ENCODE measurements at places on chromosomes 7 and 10.
A peak's percentile ranks its signal among the peaks of the same experiment; 100 is the strongest.

DNA sequence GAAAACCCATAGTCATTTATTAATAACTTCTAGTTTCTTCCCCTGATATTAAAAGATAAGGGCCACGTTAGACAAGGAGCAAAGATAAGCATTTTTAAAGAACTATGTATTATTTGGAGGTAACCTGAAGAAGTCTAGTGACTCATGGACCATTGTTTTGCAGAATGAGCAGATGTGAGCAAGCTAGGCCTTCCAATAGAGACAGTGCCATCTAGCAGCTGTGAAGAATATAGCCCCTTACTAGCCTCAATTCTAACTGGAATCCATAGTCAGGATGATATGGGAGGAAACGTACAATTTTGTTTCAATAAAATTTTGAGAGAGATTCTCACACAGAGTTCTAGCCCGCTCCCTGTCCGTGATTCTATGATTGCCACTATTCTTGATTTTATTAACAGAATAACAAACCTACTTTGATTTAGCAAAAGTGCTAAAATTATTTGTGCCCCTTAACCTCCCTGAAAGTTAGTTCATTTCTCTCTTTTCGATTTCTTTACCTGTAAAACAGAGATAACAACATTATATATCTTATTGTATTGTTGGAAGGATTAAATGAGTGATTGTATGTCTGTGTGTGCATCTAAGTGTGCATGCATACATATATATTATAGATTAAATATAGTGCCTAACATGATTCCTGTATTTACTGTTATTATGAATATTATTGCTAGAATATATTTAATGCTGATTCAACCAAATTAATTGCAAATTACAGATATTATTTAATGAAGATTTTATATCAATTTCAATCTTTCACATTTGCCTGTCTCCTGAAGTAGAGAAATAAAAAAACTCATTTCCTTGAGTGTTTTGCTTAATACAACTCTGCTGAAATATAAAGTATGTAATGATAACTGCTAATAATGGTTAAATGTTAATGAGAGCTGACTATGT, 22.7 kb downstream of the FAM237B start:
- DNase-seq = peak; percentile 63

- DNase-seq = peak; percentile 91
Observed at GRCh38 chr10:32413513-32413912, 32.4 kb upstream of the CCDC7 start.

DNA sequence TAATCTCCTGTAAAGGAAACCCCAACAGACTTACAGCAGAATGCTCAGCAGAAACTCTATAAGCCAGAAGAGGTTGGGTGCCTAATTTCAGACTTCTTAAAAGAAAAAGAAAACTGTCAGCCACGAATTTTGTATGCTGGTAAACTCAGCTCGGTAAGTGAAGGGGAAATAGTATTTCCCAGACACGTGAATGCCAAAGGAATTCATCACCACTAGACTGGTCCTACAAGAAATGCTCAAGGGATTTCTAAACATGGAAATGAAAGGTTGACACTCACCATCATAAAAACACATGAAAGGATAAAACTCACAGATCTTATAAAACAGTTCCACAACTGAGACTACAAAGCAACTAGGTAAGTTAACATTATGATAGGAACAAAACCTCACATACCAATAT, 68.6 kb downstream of the GLCCI1 start:
- peak; percentile 19 for DNase-seq

DNA sequence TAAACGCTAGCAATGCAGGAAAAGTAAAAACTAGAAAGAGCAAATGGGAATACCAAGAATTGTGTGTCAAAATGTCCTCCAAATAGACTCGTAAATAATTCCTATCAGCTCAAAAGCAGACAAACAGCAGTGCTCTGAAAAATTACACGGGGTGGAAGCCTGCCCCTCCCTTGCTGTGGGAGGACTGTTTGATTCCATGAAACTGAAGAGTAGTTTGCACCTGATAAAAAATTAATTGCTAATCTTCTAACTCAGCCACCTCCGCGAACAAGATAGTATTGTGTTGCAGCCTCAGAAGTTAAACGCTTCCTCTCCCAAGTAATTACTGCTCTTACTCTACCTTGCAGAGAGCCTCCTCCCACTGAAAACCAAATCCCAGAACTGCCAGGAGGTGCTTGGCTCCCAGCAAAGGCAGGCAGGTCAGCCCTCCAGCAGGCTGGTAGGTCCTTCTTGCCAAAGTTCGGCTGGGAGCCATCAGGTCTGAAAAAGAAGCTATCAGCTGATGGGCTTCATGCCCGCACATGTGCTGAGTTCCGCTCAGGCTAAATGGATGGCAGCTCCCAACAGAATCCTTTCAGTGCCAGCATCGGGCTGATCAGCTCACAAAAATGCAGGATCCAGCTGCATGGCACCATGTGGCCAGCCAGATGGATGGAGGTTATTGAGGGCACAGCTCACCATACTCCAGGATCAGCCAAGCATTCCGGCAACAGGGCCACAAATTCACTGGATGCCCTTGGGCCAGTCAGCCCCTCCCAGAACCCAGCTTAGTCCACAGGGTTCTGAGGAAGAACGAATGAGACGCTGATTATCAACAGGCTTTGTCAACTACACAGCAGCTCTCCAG, 37.1 kb downstream of the MAD1L1 start:
- DNase-seq = no peak

All from fibroblast of skin of scalp (primary cell).